ENCODE measurements at places on chromosomes 13 and 19. TPM values are rescaled to one million over a fixed set of nuclear protein-coding genes. Genes with fewer than 3 reads are reported as not detected.

The ZNF497 gene
- total RNA-seq: 0.58 TPM

The FCER2 gene
- not detected for total RNA-seq

The ZNF682 gene
- 5.9 TPM for total RNA-seq

The ASF1B gene
- 3.6 TPM for total RNA-seq

The KIR2DL3 gene
- total RNA-seq: not detected

The CDC42EP5 gene
- total RNA-seq: 177 TPM

The ZNF729 gene
- not detected for total RNA-seq

The ZNF787 gene
- 20.5 TPM for total RNA-seq

The KIR2DL4 gene
- total RNA-seq: 0.41 TPM

The ZNF208 gene
- not detected for total RNA-seq

The PTH2 gene
- not detected for total RNA-seq

The MBD3L1 gene
- total RNA-seq: not detected

The RFPL4A gene
- not detected for total RNA-seq

The UPF1 gene
- total RNA-seq: 90.6 TPM

The CADM4 gene
- 8.3 TPM for total RNA-seq

The SIGLEC12 gene
- not detected for total RNA-seq

All from glomerular endothelial cell (primary cell).